Esophagus muscularis mucosa (tissue), 4 donors: ENCODE measurements at places on chromosomes 6 and 20. TPM values are rescaled to one million over a fixed set of nuclear protein-coding genes. Genes with fewer than 3 reads are reported as not detected.

The MYMX gene
- total RNA-seq: not detected

The THBS2 gene
- total RNA-seq: 36.4 TPM

The PDE10A gene
- total RNA-seq: 2.9 TPM

The SLC12A5 gene
- 1.2 TPM for total RNA-seq

The VARS2 gene
- 11.6 TPM for total RNA-seq

The RARS2 gene
- 19.9 TPM for total RNA-seq

The KIF13A gene
- total RNA-seq: 83.2 TPM

The CNBD2 gene
- total RNA-seq: 4.2 TPM

The BPIFA1 gene
- not detected for total RNA-seq

The HLA-DPA1 gene
- 41.9 TPM for total RNA-seq

The CFB gene
- total RNA-seq: 28.7 TPM

The SLCO4A1 gene
- 27.4 TPM for total RNA-seq

The CLDN20 gene
- total RNA-seq: not detected

- H3K36me3 ChIP-seq: peaks cover 5% of the 10 kb centered on the region
- no peak for DNase-seq
- H3K27ac ChIP-seq: peak overlapping the region; percentile 78
Measured at GRCh38 chr20:4170621-4171537, 155.5 kb upstream of the RNF24 start.

GRCh38 chr6:67812125-67812524, 823.0 kb upstream of the ADGRB3 start:
- H3K36me3 ChIP-seq: no peaks in the 10 kb centered on the region
- DNase-seq: no peak
- no peak overlapping the region for H3K27ac ChIP-seq
- no peaks in the 10 kb centered on the region for H3K27me3 ChIP-seq
- H3K4me1 ChIP-seq: no peaks in the 10 kb centered on the region
- H3K4me3 ChIP-seq: no peak overlapping the region

- H3K4me1 ChIP-seq: no peaks in the 10 kb centered on the region
- DNase-seq: no peak
- H3K4me3 ChIP-seq: no peak overlapping the region
- H3K27me3 ChIP-seq: no peaks in the 10 kb centered on the region
- no peak overlapping the region for H3K27ac ChIP-seq
- H3K36me3 ChIP-seq: no peaks in the 10 kb centered on the region
Measured at GRCh38 chr6:159586684-159587083, 106.4 kb downstream of the SOD2 start.

- no peaks in the 10 kb centered on the region for H3K27me3 ChIP-seq
- no peak overlapping the region for H3K4me3 ChIP-seq
- no peak for DNase-seq
Measured at GRCh38 chr6:69801225-69801624, 4.4 kb upstream of the LMBRD1 start.

GRCh38 chr20:51512645-51513044, 29.9 kb downstream of the NFATC2 start:
- no peak overlapping the region for H3K4me3 ChIP-seq
- no peaks in the 10 kb centered on the region for H3K4me1 ChIP-seq
- H3K36me3 ChIP-seq: peaks cover 6% of the 10 kb centered on the region
- DNase-seq: no peak
- no peaks in the 10 kb centered on the region for H3K27me3 ChIP-seq

DNA sequence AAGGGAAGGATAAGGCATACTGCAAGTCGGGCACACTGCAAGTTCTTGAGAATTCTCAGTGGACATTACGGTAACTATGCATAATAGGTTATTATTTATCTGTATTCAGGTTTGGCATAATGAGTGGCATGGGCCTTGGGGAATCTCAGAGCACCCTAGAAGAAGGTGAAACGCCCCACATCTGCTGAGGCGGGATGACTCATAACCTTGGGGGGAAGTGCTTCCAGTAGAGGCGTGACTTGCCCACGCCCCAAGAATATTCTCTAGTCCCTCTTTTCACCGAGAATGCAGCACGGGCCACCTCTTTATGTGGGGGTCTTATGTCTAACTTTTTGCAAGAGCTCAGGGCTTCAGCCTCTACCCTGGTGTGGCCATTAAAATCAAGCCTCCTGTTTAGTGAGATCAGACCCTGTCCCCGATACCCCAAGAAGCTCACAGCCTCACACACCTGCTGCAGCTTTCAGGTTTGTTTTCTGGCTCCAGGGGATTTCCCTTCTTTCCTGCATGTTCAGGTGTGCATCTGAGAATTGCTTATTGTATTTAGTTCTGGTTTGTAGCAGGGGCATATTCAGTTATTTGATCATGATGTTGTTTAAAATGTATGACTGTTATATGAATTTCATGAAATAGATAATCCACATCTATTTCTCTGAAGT, 19.1 kb downstream of the ZFP64 start:
- no peaks in the 10 kb centered on the region for H3K4me1 ChIP-seq
- no peaks in the 10 kb centered on the region for H3K27me3 ChIP-seq
- no peak for DNase-seq
- peaks cover 29% of the 10 kb centered on the region for H3K36me3 ChIP-seq

DNA sequence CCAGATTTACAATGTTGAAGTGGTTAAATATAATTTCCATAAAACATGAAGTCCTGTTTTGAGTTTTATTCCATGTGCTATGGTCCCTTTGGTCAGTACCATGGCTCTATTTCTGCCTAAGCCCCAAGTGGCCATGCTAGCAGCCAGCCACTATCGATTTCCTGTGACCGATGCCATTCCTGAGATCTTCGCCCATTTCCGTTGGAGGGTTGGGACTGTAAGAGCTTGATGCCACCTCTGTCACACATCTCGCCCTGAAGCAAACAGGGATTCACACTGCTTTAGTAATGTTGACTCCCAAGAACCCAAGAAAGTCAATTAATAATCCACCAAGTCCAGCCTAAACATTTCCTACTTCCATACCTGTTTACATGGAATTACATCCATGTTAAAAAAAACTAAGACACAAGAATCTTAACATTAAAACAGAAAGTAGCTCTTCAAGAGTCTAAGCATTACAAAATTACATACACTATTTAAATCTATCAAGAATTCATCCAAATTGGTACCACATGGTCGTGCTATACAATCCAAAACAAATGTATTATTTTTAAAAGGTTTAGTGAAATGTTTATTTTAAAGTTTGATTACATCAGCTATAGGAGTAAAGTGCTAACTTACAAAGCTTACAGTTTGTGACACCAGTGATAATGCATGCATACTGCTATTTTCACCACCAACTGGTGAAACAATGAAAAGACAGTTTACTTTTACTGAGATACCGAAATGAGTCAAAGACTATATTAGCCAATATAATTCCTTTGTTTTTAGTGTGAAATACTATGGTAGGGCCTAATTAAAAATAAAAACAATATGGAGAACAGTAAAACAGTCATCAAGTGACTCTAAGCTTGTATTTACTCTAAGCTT, 2.5 kb downstream of the RBM39 start:
- H3K4me3 ChIP-seq: peak overlapping the region; percentile 85
- H3K4me1 ChIP-seq: peaks cover 77% of the 10 kb centered on the region
- peak overlapping the region; percentile 100 for H3K27ac ChIP-seq
- peaks cover 25% of the 10 kb centered on the region for H3K36me3 ChIP-seq

- DNase-seq: no peak
- H3K4me1 ChIP-seq: no peaks in the 10 kb centered on the region
- H3K27ac ChIP-seq: no peak overlapping the region
- no peaks in the 10 kb centered on the region for H3K27me3 ChIP-seq
- H3K36me3 ChIP-seq: no peaks in the 10 kb centered on the region
- no peak overlapping the region for H3K4me3 ChIP-seq
Measured at GRCh38 chr6:6620766-6621425, 32.4 kb downstream of the LY86 start.

DNA sequence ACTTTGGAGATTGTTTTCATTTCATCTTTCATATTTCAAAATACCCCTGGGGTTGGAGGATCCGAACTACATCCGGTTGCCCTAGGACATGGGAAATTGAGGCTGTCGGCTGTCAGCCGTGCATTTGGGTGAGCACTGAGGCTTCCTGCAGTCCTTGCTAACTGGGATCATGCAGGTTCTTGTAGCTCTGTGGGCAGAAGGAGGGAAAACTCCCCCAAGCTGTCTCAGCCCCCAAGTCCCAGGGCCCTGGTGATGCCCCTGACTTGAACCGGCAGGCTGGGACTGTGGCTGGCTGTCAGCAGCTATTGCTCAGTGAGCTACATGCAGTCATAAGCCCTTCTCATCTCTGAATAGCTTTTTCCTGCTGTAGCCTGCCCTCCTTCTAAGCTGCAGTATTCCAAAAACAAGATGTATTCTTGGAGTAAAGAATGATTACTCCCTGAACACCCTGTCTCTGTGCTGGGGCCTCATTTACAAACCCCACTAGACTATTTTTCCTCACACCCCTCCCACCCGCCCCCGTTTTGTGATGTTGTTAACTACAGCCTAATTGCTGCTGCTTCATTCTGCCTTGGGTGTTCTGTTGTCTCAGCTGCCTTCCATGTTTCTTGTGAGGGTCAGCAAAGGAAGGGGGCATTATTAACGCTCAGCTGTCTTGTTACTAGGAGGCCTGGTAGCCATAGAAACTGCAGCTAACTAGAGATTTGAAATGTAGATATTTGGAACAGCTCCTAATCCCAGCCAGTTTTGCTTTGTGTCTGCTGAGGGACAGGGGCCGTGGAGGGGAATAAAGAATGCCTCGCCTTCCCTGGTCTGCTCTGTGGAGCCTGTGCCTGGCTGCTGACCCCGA, 18.1 kb downstream of the MTRES1 start:
- H3K36me3 ChIP-seq: peaks cover under 1% of the 10 kb centered on the region
- H3K27me3 ChIP-seq: no peaks in the 10 kb centered on the region
- no peaks in the 10 kb centered on the region for H3K4me1 ChIP-seq
- no peak for DNase-seq
- no peak overlapping the region for H3K27ac ChIP-seq

- H3K4me1 ChIP-seq: no peaks in the 10 kb centered on the region
- no peak overlapping the region for H3K4me3 ChIP-seq
- DNase-seq: no peak
- H3K27me3 ChIP-seq: no peaks in the 10 kb centered on the region
Measured at GRCh38 chr20:31925631-31926030, 26.2 kb downstream of the PDRG1 start.

DNA sequence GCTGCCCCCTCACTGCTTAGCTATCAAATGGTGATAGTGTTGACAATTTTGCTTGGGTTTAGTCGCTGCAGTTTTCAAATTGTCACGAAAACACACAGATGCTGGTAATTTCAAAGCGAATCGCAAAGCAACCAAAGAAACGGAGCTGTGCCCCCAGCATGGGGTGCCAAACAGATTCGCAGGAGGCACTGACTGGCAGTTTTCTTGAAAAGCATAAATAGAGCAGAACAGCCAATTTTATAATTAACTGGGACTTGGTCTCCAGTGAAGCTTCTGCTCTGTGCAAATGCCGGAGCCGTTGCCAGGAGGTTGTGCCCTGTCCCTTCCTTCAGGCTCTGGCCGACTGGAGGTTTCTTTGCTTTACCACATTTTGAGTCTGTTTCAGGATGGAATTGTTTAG, 18.8 kb downstream of the ARHGAP40 start:
- H3K27me3 ChIP-seq: peaks cover 57% of the 10 kb centered on the region
- DNase-seq: no peak
- H3K27ac ChIP-seq: no peak overlapping the region
- no peaks in the 10 kb centered on the region for H3K4me1 ChIP-seq

DNA sequence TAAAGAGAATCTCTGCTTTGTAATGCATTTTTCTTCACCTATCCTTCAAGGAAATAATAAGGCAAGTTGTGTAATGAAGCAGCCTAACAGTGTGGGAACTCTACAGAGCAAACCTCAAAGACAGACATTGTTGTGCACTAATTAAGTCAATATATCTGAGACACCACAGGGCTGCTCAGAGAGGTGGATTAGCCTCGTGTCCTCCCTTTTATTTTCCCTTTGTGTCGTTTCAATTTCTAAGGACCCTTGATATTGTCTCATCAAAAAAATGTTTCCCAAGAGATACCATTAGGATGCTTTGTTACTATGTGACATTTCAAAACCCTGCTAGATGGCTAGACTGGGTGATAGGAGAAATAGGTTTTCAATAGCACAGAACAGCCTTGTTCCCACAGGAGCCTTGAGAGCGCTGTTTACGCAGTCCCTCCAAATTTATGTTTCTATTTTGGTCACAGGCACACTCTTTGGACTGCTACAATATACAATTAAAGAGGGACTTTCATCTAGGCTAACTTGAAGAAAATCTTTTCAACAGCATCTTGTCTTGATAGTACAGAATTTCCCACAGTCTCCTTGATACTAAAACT, 23.1 kb downstream of the UBE3D start:
- no peaks in the 10 kb centered on the region for H3K36me3 ChIP-seq
- peak overlapping the region; percentile 24 for H3K4me3 ChIP-seq
- peaks cover 18% of the 10 kb centered on the region for H3K4me1 ChIP-seq
- DNase-seq: no peak
- no peaks in the 10 kb centered on the region for H3K27me3 ChIP-seq

DNA sequence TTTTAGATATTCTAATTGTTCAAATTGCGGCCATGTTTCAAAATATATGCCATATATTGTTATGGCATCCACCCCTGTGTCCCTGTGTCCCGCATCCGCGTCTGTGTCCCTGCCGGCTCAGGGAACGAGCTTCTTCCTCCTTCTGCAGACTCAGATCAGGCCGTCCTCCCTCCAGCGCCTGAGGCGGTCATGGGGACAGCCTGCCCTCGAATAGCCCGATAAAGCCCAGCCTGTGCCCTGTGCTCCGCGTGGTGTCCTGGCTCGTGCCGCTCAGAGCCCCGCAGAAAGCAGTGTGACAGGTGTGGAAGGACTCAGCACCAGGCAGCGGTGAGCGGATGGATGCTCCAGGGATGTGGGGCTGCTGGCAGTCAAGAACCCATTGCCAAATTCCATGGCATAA, 663.4 kb upstream of the DEFB115 start:
- H3K36me3 ChIP-seq: no peaks in the 10 kb centered on the region
- no peaks in the 10 kb centered on the region for H3K4me1 ChIP-seq
- DNase-seq: peak; percentile 91
- H3K27me3 ChIP-seq: no peaks in the 10 kb centered on the region

DNA sequence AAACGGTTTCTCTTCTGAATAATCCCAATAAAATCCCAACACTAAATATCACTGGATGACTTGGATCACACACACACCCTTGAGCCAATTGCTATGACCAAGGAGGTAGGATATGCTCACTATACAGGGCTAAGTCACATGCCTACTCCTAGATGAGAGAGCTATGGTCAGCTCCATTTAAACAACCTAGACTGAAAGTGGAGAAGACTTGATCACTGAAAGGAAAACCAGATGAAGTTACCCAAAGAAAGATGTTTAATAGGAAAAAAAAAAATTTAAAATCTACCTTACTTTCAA, 18.9 kb upstream of the COL19A1 start:
- H3K4me1 ChIP-seq: peaks cover 8% of the 10 kb centered on the region
- DNase-seq: no peak
- H3K4me3 ChIP-seq: no peak overlapping the region
- H3K36me3 ChIP-seq: no peaks in the 10 kb centered on the region
- no peaks in the 10 kb centered on the region for H3K27me3 ChIP-seq
